ENCODE measurements at places on chromosomes 4 and X.

DNA sequence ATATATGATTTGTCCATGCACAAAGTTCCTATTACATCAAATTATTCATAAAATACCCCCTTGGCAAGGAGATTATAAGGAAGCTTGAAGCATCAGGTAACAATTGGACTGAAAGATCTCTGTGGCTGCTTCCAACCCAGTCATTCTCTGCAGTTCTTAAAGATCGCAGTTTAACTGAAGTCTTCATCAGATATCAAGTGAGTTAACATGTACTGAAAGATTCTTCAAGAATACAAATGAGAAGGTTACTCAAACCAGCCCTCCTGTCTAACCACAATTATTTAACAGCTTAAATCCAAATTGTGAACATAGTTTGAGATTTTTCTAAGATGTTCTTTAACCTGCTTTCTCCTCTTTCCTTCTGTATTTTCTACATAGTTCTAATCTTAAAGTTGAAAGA lies 56.1 kb downstream of the SLC10A7 start:
- no peak for DNase-seq

GRCh38 chr4:8605289-8605688 lies 12.7 kb downstream of the CPZ start:
- DNase-seq: no peak

- DNase-seq: no peak
These were observed 217.4 kb downstream of the GPAT3 start for GRCh38 chr4:83753260-83753659.

DNA sequence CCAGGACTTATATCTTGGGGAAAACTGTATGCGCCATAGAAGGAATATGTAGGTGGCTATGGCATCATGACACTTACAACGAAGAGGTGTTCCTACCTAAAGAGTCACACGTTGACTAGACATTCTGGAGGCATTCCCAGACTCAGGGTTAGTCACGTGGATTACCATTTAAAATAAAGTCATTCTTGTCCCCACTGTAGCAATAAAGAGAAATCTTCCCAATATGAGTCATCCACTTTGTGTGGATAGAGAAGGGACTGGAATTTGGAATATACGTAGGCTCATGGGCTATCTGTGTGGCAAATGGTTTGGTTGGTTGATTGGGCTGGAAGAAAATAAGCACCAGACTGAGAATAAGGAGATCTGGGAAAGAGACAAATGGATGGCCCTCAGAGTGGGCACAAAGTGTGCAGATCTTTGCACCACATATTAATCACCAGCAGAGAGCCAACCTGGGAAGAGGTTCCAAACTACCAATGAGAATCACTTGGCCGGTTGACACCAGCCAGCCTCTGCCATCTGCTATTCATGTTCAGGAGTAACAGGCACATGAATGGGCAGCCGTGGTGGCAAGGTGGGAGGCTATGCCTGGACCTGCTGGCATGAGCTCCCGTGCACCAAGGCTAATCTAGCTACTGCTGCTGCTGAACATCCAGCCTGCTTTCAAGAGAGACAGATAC lies 41.0 kb downstream of the MTNR1A start:
- no peak for DNase-seq

- no peak for DNase-seq
These were observed 25.7 kb upstream of the COX7B2 start for GRCh38 chr4:46934726-46935125.

DNA sequence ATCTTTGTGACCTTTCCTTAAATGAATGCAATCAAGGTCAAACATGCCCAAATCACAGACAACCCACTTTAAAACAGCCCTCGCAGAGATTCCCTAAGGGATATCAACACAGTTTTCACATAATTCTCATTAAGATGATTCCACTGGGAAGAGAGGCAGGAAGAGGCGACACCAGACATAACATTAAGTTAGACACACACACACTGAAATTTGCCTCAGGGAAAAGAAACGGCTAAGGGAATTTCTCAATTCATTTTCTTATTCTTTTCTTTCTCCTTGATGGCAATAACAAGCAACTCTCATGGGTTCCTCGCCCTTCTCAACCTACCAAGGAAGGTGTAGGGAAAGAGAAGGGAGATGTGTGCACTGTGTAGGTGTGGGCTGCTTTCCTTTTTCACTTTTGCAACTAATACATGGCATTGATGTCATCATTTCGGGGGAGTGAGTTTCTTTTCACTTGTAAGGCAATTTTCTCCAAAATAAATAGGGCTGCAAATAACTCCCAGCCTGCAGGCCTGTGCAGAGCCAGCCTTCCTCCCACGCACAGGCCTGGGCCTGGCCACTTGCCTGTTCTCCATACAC lies 41.4 kb downstream of the SOD3 start:
- no peak for DNase-seq

DNA sequence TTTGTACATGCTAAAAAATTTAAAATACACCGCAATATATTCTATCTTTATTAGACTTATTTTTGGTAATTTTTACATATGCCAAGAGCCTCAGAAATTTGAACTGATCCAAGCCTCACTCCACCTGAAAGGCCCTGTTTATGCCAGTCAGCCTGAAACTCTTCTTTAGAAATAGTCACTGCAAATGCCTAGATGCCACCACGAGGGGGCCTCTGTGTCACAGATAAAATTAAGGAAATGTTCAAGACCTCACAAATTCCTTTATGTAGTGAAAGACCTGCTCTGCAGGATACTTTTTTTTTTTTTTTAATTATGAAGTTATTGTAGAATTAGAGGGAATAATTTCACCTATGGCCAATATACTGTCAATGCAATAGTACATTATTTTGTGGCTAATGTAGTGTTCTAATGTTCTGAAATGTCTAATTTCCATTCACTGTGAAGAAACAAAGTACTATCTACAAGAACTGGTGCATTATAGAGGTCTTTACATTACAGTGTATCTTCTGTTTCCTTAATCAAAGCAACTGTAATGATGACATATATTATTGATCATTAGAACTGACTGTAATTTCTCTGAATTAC lies 69.8 kb downstream of the DTHD1 start:
- DNase-seq: peak; percentile 76

DNA sequence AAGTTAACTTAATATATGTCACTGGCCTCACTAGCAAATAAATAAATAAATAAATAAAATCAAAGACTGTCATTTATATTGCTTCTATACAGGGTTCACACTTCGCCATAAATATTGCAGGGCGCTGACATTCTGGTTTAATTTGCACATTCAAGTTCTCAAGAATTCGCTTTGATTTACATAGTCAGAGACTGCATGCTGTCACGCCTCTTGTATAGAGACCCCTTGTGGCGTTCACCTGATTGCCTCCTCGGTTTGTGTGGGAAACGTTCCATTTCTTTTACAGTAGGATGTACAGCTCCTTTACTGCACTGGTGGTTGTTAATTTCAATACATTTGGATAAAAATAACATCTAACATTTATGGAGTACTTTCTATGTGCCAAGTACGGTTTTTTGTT lies 71.3 kb upstream of the ADGRG2 start:
- no peak for DNase-seq

DNA sequence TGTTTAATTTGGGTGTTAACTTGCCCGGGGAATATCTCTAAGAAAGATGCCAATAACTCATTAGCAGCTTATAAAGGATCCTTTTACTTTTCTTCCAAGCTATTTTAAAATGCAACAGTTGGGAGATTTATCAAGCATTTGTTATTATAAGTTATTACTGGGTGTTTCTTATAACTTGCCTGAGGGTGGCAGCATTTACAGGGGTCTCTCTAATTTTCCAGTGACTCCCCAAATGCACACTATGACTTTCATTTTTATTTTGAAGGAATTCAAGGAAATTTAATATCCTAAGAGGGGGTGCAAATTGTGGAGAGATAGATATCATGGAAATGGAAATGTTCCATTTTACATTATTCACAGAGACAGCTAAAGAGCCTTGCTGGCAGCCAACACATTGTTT lies 138.0 kb downstream of the PDGFRA start:
- DNase-seq: no peak

- DNase-seq: no peak
These were observed 259.5 kb upstream of the GABRA2 start for GRCh38 chr4:46649390-46649789.

DNA sequence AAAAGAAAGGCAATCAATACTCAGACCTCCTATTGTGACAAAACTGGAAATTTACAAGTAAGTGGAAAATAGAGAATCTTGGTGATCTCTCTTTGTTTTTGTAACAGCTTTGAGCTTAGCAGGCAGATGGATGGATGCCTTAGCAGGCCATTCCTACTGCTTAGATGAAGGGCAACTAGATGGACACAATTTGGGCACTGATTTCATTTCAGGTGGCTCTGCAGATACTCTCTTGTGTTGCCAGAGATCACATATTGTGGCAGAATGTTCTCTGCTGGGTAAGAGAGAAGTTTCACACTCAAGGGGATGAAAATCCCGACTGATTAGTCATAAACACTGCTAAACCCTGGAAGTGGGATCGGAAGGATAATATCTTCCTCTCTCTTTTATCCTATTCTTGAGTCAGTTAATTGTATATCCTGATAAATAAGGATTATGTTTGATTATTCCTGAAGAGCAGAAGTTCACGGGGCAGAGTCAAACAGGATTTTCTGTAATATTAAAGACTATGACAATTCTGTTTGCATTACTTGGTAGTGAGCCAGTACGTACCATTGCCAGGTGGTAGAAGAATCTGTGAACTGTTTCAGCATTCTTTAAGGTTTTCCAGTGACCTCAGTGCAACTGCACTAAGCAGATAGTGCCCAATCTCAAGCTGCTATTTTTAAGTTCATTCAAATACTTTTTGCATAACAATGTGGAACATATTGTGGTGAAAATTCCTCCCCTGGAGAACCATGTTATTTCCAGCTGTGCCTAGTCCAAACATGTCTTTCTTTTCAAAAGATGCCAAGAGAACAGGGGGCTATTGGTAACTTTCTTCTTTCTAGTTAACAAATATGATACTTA lies 974.3 kb downstream of the FSTL5 start:
- DNase-seq: no peak

DNA sequence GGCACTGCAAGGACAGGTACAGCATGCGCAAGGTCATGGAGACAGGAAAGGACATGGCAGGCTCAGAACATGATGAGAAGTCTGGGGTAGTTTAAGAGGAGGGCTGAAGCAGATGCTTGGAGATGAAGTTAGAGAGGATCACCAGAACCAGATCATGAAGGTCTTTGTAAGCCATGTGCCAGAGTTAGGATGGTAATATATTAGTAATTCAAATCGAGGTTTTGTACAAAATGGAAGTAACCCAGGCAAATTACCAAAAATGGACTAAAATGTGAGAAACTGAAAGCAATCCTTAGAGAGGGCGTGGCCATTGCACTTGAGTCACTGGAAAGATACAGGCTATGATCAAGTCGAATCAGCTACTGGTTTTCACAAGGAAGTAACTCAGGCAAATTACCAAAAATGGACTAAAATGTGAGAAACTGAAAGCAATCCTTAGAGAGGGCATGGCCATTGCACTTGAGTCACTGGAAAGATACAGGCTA lies 13.5 kb downstream of the RXFP1 start:
- no peak for DNase-seq

GRCh38 chrX:138748480-138748879 lies 37.0 kb upstream of the FGF13 start:
- no peak for DNase-seq

- DNase-seq: no peak
These were observed 629.1 kb upstream of the ATOH1 start for GRCh38 chr4:93199492-93199891.

GRCh38 chr4:187996502-187997177 lies 1.1 kb downstream of the ZFP42 start:
- no peak for DNase-seq

DNA sequence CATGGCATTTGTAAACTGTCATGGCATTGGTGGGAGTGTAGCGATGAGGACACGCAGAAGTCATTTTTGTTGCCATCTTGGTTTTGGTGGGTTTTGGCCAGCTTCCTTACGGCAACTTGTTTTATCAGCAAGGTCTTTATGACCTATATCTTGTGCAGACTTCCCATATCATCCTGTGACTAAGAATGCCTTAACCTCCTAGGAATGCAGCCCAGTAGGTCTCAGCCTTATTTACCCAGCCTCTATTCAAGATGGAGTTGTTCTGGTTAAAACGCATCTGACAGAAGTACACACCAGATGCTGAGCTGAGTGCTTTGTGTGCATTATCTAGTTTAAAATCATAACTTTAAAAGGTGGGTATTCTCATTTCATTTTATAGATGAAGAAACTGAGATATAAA lies 268.8 kb upstream of the GALNT7 start:
- no peak for DNase-seq

Data from activated gamma-delta T cell treated with Interleukin-2 at 50 U/mL for 16 hours (primary cell).